ENCODE measurements at places on chromosomes 7 and 10.

GRCh38 chr10:101649525-101650085, 45.4 kb downstream of the FBXW4 start:
- no peak for DNase-seq

- no peak for DNase-seq
Observed at GRCh38 chr10:33015761-33016547, 57.9 kb upstream of the ITGB1 start.

DNA sequence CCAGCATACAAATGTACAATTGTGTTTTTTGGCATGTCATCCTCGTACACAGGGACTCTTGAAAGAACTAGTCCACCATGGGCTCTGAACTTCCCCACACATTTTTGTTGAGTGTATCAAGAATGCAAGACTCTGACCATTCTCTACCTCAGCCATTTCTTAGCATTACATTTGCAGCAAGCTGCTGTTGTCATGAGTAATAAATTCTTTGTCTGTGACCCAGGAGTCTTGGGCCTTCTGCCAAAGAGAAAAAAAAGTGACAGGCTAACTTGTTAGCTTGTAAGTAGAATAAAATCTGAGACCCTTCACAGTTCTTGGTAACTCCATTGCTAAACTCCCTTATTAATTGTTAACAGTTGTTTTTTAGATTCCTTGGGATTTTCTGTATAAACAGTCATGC, 542.3 kb upstream of the MBL2 start:
- DNase-seq: no peak

GRCh38 chr7:44309271-44310091, 15.9 kb downstream of the CAMK2B start:
- DNase-seq: no peak

DNA sequence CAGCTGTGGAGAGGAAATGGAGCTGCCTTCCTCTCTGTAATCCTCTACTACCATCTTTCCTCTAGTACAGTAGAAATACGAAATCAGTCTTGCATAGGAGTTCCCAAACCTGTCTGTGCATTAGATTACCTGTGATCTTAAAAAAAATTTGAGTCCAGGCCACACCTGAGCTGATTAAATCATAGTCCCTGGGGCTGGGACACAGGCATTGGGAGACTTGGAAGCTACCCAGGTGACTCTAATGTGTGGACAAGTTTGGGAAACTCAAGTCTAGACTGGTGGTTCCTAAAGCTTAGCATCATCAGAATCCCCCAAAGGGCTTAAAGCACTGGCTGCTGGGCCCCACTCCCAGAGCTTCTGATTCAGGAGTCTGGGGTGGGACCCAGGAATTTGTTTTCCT, 152.7 kb upstream of the GLI3 start:
- DNase-seq: no peak

DNA sequence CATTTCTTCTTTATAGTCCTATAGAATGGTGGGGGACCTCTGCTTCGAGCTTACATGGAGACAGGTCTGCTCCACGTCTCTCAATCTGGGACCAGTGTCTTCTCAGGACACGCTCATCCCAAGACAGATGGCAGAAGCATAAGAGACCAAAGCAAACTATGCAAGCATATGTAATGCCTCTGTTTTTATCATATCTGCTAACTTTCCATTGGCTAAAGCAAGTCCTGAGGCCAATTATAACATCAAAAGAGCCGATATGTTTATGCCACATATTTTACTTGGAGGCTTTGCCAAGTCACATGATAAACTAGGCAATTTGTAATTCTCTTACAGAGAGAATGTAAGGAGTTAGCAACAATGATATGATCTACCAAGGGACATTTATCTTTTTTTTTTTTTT, 102.6 kb upstream of the NRBF2 start:
- DNase-seq: no peak

GRCh38 chr7:85167636-85168035, 19.2 kb downstream of the SEMA3D start:
- no peak for DNase-seq

DNA sequence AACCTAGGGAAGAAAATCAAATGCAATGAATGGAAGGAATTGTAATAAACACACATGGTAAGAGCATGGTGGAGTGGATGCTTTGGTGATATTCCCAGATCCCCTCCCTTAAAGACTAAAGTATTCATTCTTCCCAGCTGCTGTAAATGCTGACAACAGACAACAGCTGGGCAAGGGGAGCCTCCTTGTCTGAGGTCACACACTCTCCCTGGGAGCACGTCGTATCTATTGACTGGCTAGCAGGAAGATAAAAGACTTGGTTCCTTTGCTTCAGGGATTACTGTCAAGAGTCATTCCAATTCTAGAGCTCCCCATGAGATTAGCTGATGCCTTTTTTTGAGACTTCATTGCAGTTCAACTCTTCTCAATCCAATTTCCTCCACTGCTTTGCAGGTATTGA, 443.5 kb upstream of the ETV1 start:
- no peak for DNase-seq

GRCh38 chr10:97463363-97464132, 17.6 kb downstream of the ZDHHC16 start:
- no peak for DNase-seq

DNA sequence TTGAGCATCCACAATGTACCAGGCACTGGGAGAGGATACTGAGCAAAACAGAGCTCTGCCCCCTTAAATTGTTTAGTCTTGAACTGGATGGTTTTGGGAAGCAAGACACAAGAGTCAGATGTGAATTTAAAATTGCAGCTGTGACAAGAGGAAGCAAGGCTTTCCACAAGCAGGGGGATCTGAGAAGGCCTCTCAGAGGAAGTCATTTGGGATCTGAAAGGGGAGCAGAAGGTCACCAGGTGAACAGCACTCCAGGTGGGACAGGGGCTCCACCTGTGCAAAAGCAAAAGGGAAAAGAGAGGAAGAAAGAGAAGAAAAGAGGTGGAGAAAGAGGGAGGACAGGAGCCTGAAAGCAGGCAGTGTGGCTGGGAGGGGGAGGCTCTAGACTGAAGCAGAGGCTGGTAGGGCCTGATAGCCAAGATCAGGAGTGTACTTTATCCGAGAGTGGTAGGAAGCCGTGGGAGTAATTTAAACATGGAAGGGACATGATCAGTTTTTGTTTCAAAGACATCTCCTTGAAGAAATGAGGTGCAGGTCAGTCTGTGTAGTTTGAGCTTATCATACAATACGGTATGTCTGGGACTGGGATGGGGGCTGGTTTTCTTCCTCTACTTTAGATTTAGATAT, 76.1 kb upstream of the DUSP5 start:
- DNase-seq: no peak

GRCh38 chr10:126013489-126014281, 117.3 kb downstream of the FANK1 start:
- no peak for DNase-seq

DNA sequence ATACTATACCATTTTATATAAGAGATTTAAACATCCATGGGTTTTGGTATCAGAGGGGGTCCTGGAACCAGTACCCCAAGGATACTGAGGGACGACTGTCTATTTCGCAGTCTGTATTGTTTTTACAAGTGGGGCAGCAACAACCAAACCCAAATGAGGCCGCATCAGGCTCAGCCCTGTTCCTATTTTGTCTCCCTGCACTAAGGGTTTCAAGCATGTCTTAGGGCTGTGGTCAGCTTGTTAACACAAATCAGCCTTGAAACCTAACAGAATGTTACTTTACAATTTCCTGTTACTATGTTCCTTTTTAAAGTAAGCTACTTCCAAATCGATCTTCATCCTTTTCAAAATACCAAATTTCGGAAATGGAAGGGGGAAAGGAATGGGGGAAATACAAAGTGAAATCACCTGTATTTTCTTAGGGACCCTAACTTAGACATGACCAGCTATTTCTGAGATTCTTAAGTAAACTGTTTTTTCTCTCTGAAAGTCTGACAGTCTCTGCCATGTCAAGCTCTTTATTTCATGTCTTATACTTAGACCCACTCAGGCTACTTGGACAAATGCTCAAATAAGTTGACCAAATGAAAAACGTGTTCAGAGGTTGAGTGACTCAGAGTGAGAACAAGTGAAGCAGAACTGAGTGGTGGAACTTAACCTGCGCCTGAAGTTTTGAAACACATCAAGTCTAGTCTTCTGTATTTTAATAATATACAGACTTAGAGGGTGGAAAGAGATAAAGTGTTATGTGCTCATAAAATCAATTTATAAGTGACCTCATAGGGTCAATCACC, 75.8 kb downstream of the C1GALT1 start:
- DNase-seq: no peak

GRCh38 chr10:49179699-49180443, 8.3 kb downstream of the TMEM273 start:
- no peak for DNase-seq

DNA sequence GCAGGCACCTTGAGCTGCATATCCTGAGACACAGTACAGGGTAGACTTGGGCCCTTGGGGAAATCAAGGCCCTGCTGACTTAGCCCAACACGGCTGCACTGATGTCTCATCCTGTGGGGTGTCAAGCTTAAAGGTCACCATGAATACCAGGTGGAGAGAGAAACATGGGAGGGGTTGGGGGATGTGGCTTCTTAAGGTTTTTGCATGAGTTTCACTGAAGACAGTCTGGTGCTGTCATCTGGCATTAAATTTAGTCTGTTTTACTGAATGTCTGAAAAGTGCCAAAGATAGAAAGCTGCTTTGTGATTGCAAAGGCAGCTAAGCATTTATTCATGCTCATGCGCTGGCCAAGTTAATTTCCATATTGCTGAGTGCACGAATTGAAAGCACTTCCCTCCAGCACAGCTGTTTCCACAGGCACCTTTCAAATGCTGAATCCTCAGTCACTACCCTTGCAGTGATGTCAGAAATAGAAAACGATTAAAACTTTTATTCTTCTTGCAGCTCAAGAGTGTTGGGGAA, 102.1 kb downstream of the OSBPL3 start:
- no peak for DNase-seq

DNA sequence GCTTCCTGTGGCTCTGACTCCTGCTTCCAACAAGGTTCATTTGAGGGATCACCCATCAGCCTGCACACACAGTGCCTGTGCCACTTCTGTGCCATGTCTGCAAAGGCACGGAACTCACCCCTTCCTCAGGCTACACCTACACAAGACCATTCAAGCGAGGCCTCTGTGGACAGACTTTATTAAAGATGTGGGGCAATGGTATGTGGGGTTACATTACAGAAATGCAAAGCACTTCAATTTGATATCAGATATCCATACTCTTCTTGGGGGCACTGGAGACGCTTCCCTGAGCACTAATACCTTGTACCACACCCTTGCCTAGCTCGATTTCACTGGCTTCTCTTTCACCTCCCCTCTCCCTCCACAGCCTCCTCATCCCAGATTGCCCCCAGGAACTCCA, 84.4 kb upstream of the FGL2 start:
- DNase-seq: no peak

GRCh38 chr10:88920198-88920597, 32.4 kb downstream of the ACTA2 start:
- DNase-seq: no peak

DNA sequence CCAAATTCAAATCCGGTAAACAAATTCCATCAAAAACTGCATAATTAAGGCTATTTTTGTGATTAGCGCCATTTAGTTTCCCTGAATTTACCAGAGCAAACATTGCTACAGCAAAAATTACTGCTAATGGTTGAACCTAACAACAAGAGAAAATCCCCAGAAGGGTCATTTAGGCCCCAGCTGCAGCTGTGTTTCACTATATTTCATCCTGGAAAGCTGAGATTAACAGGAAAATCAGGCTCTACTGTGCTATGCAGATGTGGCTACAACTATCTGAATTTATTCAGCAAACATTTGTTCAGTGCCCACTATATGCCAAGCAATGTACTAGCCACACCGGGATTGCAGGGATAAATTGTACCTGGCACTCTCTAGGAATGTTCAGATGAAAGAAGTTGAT, 104.0 kb downstream of the PON1 start:
- DNase-seq: no peak

DNA sequence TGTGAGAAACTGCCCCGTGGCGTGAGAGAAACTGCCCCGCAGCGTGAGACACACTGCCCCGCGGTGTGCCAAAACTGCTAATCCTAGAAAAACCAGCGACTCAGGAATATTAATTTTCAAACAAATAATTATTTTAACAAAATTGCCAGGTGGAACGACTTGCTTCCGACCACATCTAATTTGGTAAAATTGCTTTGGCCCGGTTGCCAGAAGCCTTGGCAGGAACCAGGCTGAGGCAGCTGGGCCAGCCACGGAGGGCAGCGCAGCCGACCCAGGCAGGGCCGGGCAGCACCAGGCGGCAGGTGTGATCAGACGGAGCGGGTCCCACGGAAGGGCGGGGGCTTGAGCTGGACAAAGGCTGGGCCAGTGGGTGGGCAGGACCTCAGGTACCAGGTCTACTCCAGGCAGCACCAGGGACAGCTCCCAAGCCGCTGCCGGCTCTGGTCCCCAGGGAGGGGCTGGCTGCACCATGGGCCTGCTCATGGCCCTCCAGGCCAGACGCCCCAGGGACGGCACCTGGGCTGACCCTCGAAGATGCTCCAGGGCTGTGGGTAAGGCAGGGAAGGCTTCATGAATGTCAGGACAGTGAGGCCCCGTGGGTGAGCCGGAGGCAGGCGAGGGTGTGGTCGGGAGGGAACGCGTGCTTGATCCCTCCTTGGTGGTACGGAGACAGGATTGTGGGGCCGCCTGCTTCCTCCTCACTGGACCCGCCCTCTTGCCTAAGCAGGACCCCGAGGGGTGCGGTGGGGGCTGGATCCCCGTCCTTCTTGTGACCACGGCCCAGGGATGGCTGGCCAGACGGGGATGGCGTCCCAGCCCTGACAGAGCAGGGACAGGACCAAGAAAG, 7.7 kb upstream of the ADGRA1 start:
- no peak for DNase-seq

DNA sequence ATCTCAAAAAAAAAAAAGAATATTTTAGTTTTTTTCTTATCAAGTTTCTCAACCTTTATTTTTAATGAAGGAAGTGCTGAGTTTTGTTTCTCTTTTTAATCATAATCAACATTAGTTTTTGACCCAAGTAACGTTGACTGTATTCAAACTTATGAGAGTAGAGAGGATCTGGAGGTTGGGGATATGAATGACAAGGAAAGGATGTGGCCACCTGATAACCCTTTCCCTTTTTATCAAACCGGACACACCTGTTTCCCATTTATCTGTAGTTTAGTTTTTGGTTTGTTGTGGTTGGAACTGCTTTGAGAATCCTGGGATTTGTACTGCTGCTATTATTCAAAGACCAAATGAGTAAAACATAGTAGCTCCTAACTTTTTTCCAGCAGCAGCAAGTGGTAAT, 38.6 kb downstream of the HACD1 start:
- no peak for DNase-seq

GRCh38 chr10:21953585-21954057, 49.9 kb downstream of the DNAJC1 start:
- DNase-seq: no peak

GRCh38 chr10:132866601-132867381, 75.6 kb downstream of the CFAP46 start:
- no peak for DNase-seq

GRCh38 chr7:127189886-127190285, 62.9 kb downstream of the GRM8 start:
- no peak for DNase-seq
